ENCODE measurements at places on chromosomes 2 and 18.

DNA sequence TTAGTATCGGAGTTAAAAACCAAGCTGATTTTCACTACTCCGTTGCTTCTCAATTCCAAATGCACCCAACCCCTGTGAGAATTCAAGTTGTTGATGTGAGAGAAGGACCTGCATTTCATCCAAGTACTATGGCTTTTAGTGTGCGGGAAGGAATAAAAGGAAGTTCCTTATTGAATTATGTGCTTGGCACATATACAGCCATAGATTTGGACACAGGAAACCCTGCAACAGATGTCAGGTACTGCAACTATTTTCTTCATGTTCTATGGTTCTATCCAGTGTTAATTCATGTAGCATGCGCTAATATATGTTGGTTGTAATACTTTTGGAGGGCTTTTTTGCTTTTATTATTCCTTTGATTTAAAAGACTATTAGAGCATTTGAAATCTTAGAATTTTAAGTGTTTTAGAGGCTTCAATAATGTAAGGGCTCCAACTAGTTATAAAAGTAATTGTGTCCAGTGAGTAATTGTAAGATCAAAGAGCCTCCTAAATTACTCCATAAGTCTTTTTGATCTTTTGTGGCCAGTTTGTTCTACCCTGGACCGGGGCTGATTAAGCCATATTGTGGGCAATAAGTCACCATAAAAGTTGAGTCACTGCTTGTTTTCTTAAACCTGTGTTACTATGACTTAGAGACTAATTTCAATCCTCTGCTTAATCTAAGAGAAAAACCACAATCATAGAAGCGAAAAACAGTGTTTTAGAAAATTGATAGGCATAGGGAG, 22.9 kb downstream of the DSG4 start:
- no peak for DNase-seq

DNA sequence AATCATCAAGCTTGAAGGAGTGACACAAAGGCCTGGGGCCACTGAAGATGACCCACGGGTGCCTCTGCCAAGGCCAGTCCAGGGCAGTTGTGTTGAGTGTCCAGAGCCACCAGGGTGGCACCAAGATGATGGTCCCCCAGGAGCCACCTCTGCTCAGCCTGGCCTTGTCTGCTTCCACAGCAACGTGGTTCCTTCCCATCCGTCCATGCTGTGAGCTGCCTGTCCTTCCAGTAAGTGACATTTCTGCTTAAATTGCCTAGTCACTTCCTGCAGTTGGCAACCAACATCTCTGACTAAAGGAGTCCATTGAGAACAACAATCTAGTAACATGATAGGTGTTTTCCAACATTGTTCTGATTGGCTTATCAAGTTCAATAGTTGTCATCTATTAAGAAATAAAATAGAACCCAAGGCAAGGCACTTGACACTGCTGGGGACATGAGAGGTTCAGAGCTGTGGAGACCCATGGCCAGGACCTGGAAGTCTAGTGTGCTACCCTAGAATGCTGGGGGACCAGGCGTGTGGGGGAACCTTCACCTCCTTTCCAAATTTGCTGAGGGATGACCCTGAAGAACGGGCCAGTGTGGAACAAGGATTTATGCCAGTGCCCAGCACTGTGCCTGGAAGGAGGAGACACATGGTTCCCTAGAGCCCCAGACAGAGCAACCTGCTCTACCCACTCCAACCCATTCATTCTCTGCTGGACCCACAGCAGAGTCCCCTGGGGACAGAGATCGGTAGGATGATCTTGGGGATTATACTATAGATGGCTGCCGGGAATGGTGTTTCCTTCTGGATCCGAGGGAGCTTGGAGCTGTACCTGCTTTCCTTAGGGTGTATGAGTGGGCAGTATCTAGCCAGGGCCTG, 98.9 kb upstream of the EPC2 start:
- DNase-seq = no peak

DNA sequence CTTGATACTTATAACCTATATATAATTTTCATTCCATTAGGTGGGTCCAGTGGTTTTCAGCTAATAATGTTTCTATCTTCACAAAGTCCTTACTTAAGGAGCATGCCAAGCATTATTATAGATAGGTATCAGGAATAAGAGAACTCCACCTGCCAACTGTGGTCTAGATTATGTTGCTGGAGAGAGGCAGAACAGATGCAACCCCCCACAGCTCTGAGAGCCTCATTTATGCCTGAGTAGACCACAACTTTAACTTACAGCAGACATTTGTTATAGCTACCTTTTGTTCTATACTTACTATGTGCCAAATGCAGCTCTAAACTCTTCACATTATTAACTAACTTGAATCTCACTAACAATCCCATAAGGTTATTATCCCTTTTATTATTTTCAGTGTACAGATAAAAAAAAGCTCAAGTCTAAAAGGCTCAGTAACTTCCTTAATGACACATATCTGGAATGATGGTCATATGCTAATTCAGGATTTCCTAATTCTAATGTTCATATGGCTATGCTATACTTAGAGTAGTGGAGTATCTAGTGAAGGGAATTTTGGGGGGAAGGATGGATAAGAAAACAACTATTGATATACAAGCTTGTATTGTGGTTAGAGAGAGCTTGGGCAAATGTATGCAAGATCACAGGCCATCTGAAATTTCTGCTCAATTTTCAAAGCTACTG, 119.1 kb upstream of the RND3 start:
- DNase-seq = no peak

DNA sequence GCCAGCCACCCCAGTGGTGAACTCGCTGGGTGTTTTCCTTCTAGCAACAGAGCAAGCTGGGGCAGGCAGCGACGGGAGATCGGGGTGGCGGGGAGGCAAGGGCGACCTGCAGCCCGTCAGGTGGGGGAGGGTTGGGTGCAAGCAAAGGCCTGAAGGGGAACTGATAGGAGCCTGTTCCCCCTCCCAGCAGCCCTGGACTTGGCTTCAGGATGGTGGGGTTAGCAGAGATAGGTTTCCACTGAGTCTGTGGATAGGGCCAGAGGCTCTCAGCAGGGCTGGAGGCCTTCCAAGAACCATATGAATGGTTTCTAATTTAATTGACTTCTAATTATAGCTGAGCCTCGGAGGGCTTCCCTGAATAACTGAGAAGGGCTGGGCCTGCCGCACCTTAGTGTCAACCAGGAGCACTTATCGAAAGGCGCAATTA, 55.3 kb downstream of the EDAR start:
- no peak for DNase-seq

DNA sequence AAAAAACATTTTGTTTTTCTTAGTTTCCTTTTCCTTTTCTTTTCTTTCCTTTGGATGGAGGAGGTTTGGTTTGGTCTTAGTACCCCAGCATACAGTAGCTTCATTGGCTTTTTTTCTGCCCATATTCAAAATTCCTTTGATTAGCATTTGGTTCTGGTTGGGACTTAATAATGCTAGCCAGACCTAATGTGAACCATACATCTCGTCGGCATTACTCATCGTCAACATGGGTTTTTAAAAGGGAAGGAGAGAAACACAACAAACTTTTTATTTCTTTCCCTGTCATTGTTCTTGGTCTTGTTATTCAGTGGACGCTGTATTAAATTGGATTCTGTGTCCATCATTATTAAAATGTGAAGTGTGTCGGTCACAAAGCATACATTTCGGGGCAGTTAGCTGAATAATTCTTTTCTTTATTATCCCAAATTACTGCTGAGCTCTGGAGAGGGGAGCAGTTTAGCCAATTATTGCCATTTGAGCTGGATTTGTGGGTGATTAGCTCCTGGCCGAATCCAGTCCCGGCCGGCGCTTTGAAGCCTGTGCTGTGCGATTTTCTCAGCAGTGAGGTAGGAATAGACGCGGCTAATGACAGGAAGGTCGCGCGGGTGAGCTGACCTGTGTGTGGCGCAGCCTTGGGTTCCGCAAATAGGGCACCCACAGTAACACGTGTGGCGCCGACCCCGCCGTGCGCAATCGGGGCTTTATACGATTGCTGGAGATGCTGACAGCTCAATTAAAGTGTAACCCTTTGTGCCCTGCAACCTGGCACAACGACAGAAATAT, 303.3 kb downstream of the GBX2 start:
- DNase-seq = no peak

GRCh38 chr2:151264157-151264825, 2.6 kb upstream of the RBM43 start:
- DNase-seq = no peak

DNA sequence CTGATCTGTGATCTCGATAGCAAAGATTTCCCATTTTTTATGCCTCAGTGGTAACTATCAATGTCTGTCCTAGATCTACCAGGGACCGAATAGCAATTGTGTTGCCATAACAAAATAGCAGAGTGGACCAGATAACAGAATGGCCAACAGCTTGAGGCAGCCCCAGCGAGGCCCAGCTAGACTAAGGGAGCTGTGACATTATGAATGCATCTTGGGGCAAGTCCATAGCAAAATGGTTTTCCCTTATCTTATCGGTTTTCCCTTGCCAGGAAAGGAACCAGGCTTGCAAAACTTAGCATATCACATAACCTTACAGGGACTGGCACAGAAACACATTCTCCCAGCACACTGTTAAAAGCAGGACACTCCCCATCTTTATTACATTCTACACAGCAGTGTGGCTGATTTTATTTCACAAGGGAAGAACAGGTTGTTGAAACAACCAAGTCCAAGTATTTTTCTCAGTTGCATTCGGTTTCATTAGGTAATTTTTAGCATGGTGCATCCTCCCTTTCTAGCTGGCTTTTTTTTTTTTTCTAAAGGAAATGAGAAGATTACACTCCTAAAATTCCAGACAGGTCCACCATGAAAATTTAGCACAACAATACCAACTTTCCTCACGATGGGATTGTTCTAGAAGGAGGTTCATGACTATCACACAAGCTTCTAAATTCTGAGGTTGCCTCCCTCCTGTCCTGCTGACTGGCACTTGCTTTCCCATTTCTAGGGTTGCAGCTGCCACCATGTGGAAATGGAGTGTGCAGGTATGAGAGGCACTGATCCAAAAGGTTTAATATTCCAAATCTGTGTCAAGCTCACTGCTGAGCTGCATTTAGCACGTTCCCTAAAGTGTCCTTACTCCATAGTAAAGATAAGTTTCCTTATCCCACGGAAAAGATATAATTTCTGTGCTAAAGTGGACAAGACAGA, 97.0 kb upstream of the SLC35G4 start:
- no peak for DNase-seq

Measured in T-helper 9 cell (primary cell).